ENCODE measurements at places on chromosomes 5 and 9. TPM values are rescaled to one million over a fixed set of nuclear protein-coding genes. Genes with fewer than 3 reads are reported as not detected.

- DNase-seq = peak; percentile 19
These were observed 218.6 kb downstream of the PIK3R1 start for GRCh38 chr5:68433923-68434879.

GRCh38 chr5:133295520-133295919, 243.7 kb downstream of the HSPA4 start:
- no peak for DNase-seq

- no peak for DNase-seq
These were observed 57.7 kb downstream of the MAPKAP1 start for GRCh38 chr9:125649315-125649714.

DNA sequence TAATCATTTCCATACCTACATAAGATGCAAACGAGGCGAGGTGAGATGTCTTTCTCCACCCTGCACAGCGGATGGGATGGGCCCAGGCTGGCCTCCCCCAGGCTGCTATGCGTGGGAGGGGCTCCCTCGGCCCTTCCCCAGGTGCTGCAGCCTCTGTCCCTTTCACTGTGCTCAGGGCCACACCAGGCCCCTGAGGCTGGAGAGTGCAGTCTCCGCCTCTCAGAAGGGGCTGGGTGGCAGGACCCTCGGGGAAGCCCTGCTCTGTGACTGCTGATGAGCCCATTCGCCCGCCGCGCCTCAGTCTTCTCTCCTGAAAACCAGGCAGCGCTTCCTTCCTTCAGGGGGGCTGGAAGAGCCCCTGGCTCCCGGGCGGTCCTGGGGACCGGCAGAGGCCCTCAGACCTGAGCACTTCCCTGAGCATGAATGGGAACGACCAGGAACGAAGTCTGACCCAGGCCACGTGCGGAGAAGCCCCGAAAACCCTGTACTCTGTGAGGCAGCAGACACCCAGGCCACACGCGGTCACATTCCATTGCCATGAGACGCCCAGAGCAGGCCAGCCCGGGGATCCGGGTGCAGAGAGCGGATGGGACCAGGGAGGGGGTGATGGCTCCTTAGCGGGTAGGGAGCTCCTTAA, 21.9 kb upstream of the NOTCH1 start:
- DNase-seq = peak; percentile 88

- DNase-seq = no peak
These were observed 6.8 kb downstream of the ATOX1 start for GRCh38 chr5:151751593-151751992.

DNA sequence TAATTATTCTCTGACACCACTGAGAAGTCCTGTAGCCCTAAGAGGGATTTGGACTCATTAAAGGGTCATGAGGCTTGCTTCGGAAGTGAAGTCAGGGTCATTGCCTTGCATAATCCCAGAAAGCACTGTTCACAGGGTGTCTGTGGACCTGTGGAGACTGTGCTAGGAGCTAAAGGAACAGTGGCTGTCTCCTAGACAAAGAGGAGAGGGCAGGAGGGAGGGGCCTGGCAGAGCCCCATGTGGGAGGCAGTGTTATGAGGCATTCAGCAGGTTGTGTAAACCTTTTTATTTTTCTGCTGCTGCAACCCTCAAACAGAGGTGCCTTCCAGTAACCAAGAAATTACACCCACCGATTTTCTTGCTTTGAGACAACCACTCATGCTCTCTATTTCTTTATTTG, 3.3 kb downstream of the TMEM174 start:
- no peak for DNase-seq

Gene MAPKAP1
- 137 TPM for total RNA-seq

Gene SLC36A3
- not detected for total RNA-seq

Gene HRCT1
- total RNA-seq = 0.21 TPM

Gene ADGRV1
- total RNA-seq = 28.8 TPM
